ENCODE measurements at places on chromosomes 7 and 10.

- DNase-seq = no peak
These were observed 1.3 kb downstream of the AMPH start for GRCh38 chr7:38629651-38630510.

- DNase-seq = no peak
These were observed 214.4 kb upstream of the KIAA1217 start for GRCh38 chr10:23994459-23995046.

- DNase-seq = no peak
These were observed 280.0 kb upstream of the SHH start for GRCh38 chr7:156092307-156092706.

GRCh38 chr10:114370199-114370598 lies 34.1 kb downstream of the AFAP1L2 start:
- DNase-seq = no peak

GRCh38 chr7:124276005-124276622 lies 243.2 kb upstream of the TMEM229A start:
- DNase-seq = no peak

DNA sequence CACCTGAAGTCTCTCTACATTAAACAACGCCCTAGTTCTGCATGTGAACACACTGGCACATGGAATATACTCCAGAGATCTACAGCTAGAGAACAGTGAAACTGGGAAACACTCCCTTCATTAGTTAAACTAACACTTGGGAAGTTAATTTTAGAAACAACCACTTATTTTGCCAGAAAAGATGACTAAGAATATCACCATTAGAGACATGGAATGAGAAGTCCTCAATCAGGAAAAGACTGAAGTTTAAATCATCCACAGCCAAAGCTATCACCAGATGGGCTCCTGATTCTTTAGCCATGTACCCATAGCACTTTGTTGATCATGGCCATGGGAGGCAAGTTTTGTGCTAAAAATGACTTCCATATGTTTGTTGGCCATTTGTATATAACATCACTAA lies 719.5 kb downstream of the KCNMA1 start:
- no peak for DNase-seq

- DNase-seq = no peak
These were observed 4.4 kb downstream of the BICC1 start for GRCh38 chr10:58517081-58517480.

GRCh38 chr7:100003711-100004661 lies 11.4 kb upstream of the ZKSCAN1 start:
- no peak for DNase-seq

GRCh38 chr10:104268405-104268712 lies 625 bp upstream of the GSTO2 start:
- DNase-seq = no peak

GRCh38 chr10:50332108-50332842 lies 81.0 kb upstream of the ASAH2 start:
- no peak for DNase-seq

DNA sequence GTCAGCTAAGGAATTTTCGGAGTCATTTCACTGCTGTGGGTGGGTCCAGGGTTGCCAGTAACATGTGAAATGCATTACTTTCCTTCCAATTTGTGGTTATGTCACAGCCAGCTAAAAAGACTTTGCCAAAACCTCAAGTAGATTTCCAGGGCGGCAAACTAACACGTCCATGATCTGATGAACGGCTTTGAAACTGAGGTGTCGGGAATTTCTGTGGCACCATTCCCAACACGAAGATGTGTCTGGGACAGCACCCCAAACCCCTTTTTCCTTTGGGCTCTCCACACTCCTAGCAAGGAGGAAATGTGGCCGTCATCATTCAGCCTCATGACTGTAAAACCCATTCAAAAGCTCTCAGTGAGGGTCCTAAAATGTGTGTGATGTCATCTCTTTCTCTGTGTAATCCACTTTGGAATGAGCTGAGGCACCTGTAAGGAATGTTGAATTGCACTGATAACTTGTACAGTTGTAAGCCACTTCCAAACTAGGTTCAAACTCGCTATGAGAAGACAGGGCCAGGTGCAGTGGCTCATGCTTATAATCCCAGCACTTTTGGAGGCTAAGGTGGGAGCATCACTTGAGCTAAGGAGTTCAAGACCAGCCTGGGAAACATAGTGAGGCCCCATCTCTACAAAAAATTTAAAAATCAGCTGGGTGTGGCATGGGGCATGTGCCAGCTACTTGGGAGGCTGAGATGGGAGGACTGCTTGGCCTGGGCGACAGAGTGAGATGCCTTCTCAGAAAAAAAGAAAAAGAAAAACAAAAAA lies 146.1 kb upstream of the FRMD4A start:
- DNase-seq = no peak

GRCh38 chr10:119237722-119238436 lies 30.5 kb downstream of the GRK5 start:
- DNase-seq = no peak

DNA sequence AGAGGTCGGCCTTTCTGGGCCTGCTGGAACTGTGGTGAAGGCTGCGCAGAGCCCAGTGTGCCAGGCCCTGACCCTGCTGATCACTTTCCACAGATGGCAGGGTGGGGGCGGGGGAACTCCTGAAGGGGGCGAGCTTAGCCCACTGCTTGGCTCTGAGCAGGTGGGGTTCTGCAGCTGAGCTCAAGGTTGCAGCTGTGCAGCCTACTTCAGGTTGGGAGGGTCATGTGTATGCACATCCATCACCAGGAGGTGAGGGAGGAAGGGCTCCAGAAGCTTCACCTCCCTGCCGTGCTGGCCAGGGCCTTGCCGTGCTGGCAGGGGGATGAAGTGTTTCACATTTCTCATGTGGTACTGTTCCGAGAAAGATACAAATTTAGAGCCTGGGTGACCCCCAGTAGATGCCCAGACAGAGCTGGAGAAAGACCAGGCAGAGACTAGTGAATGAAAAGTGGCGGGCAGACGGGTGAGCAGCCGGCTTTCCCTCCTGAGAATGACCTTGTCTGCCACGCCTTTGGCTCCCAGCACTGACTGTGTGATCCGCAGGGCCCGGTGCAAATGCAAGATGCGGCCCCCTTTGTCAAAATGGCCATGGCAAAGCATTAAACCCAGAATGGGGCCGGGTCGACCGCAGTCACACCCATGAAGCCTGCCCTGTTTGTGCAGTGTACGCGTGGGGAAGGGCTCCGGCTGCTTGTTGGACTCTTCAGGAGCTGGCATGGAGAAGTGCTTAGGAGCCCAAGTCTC lies 25.2 kb downstream of the FAM241B start:
- no peak for DNase-seq

DNA sequence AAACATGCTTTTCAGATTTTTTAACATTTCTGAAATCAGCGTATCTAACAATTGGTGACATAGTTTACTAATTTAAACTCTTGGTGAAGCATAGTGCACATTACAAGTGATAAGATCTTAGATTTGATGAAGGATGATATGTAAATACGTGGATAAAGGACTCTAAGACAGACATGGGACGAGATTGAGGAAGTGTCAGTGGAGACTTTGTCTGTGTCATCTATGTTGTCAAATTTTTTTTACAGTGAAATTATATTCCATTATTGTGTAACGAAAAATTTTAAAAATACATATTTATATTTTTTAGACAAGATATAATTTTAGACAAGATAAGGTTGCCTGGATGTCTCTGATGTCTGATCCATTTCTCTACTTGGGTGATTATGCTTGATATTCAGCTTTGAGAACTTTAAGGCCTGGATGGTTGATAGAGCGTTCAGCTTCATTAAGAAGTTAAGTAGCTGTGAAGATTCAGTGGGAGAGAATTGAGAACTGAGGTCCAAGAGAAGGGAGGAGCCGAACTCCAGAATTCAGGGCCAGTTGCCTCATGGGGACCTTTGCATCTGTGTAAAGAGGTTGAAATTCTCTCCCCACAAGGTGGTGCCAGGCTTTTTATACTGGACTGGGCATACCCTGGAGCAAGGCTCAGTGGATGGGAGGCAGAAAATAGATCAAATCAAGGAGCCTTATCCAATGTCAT lies 62.7 kb downstream of the KAT6B start:
- no peak for DNase-seq

- DNase-seq = no peak
These were observed 537 bp upstream of the MRPS24 start for GRCh38 chr7:43869867-43870240.

All from activated CD4-positive, alpha-beta T cell treated with anti-CD3 and anti-CD28 coated beads, Interleukin-2, amount 50 U/mL, for 1 hour (primary cell).